ENCODE measurements at places on chromosomes 3 and 15.

DNA sequence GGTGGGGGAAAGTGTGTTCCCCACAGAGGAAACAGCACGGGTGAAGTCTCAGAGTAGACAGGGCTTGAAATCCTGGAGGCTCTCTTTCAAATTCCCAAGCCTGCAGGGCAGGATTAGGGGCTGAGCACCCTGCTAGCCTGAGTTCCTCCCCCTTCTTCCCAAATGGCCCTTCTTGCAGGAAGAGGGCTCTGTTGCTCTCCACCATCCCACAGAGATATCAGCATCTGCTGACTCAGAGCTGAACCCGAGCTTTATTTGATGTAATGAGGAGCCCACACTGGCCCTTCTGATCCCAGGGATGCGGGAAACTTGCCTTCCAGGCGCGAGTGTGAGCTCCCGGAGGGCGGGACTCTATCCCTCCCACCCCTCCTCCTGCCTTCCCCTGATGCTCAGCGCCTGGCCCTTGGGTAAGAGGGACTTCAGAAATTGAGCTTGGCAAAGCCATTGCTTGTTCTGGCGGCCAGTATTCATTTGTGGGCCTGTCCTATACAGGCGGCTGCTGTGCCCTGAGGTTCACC lies 1.4 kb upstream of the STRA6 start:
- DNase-seq = peak; percentile 64

DNA sequence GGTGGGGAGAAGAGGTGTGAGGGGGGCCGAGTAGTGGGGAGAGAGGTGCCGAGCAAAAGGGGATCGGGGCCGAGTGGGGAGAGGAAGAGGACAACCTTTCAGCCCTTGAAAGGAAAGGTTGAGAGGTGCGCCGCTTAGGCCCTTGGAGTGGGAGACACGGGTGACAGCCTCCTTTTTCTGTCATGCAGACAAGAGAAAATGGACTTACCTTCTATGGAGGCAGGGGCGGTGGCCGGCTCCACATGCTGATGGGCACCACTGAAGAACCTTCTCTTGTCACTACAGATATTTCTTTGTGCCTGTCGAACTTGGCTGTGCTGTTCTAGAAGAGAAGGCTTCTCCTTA lies 421 bp downstream of the KLHL18 start:
- DNase-seq = no peak

DNA sequence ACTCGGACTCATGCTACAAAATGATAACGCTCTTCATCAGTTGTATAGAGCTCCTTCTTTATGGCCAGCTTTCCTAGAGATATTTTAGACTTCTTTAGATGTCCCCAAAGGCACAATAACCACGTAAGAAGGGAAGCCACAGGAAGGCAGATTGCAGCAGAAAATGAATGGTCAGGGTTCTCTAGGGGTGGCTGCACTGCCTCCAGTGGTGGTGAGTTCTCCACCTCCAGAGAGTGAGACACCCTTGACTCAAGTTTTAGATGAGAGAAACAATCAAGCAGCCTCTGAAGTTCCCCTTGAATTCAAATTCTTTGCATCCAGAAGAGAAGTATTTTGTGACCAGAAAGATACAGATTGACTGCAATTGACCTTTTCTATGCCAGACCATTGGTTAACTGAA lies 191.5 kb downstream of the TP63 start:
- DNase-seq = no peak

- DNase-seq = no peak
These were observed 63.7 kb downstream of the PRICKLE2 start for GRCh38 chr3:64161481-64161952.

DNA sequence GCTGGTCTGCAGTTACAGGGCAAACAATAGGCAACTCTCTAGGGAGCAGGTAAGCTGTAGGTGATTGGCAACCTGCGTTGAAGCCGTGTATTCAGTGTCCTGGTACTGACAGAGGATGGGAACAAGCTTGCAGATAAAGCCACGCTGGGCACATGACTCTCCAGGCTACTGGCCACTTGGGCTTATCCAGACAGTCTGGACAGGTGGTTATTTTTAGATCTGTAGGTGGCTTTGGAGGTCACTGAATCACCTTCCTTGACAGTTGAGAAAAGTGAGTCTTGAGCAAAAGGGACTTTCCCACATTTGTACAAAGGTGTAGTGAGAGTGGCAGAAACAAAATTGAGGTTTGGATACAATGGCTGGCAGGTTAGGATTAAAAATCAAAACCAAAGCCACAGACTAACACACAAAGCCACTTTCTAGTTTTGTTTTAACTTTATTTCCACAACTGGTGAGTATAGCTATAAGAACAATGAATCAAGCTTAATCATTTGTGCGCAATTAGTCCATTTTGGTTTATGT lies 22.3 kb upstream of the IL1RAP start:
- no peak for DNase-seq

GRCh38 chr3:35639254-35640186 lies at the start of gene ARPP21:
Gene ARPP21 (plus strand): TSS chr3:35639525. CDS start chr3:35681752, 42,227 bp downstream.
- DNase-seq = peak; percentile 31

DNA sequence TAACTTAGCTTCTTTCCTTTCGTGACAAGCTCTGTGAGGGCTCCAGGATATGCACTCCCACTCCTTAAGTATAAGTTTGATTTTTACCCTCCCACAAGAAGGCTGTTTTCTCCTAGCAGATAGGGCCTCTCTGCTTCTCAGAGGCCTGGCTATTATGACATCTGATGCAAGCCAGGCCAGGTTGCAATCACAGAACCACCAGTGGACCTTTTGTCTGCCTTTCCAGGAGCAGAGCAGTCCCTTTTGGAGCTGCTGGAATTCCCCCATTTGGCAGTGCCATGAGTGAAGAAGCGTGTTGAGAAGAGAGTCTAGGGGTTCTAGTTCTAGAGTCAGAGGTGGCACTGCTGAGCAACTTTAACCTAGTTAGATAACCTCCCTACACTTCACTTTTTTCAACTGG lies 1004.3 kb upstream of the SEMA6D start:
- no peak for DNase-seq

DNA sequence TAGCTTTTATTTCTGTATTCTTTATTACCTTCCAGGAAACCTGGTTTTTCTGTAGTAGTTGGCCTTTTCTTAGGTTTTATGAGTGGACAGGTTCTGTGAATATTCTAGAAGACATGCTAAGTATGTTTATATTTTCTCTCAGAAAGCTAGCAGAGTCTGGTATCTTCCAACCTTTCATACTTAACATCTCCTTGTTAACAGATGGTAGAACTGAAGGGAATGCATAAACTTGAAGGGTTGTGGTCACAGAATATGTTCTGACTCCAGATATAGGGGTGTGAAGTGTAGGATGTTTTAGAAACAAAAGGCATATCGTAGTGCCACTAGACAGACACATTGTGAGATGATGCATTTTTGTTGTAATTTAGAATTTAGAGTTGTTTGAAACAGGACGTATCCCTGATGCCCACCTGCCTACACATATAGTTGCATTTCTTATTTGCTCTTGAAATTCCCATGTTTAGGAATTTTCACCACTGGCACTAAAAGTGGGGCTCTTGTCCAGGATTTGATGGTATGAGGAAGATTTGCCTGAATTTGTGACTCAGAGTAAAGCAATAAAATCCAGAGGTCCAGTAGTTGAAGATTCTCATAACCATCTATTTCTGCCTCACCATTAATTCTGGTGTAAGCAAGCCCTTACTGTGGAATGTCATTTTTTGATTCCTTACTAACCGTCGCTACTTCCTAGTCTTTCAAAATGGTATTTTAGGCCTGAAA lies 274.5 kb downstream of the FEZF2 start:
- no peak for DNase-seq

GRCh38 chr3:112734171-112734570 lies 93.2 kb upstream of the CCDC80 start:
- DNase-seq = no peak

- DNase-seq = no peak
These were observed 297.4 kb downstream of the PLCL2 start for GRCh38 chr3:17182166-17182565.

DNA sequence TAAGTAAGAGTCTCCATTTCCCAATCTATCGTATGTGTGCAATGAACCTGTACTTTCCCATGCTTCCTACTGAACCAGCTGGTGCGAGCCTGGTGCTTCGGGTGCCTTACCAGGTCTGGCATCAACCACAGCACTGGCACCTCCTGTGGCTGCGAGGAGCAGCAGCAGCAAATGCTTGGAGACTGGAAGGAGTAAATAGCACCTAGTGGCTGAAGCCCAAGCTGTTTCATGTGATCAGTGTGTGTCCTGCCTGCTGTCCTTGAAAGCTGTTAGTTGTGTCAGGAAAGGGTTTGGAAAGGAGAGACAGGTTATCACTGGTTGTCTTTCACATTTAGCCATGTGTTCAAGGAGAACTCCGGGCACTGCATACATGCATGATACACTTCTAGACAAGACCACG lies 31.8 kb downstream of the PCOLCE2 start:
- DNase-seq = peak; percentile 24

GRCh38 chr3:156978481-156978961 lies 152.4 kb downstream of the LEKR1 start:
- DNase-seq = no peak

- DNase-seq = peak; percentile 16
These were observed 68.9 kb downstream of the NPTN start for GRCh38 chr15:73564255-73564654.

GRCh38 chr3:70815817-70816216 lies 503.4 kb upstream of the MDFIC2 start:
- no peak for DNase-seq

- no peak for DNase-seq
These were observed 100.4 kb upstream of the TP63 start for GRCh38 chr3:189530822-189531221.

DNA sequence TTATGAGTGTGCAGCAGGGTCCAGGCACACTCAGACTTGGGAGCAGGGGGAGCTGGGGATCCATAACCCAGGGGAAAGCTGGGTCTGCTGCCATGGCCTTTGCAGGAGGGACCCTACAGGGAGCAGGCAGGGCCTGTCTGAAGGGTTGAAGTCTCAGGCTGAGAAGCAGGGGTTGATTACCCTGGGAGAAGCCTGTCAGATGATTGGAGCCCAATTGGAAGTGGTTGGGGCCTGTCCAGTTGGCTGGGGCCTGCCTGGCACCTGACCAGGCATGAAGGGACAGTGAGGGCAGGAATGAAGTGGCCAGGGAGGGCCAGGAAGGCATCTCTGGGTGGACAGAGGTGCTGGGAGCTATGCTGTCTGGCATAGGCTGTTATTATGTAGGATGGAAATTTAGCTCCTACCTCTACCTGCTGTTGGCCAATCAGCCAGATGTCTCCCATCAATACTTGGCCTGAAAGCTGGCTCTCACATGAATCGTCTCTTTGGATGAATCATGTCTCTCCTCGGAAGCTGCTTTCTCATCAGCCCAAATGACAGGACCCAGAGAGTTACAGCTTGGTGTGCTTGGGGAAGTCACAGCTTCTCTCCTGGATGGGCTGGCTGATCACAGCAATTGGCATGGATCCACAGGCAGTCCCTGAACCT lies 27.4 kb upstream of the SLCO2A1 start:
- no peak for DNase-seq

DNA sequence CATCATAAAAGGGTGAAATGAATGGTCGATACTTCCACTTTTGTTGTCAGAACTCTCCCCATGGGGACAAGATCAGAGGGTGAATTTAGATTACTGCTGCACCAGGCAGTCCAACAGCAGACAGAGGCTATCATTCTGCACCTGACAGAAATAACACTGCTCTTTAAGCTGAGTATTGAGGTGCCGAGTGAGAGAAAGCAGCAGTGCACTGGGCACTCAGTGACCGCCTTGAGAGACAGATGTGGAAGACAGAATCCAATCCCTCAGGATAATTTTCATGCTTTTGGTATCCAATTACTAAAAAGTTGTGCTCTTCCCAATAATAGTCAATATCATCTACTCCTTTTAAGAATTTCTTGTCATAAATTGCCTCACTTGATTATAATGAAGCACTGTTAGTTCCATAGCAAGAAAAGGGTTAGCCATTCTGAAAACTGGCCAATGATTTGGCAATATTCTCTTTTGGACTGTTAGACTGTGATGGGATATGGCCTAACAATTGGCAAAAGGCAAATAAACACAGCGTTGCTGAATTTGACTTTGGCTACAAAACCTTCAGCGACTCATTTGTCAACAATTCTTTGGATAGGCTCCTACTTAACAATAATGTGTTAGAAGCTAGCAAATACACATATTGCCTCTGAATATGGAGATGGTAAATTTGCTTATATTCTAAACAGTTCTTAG lies 5.5 kb downstream of the FGF7 start:
- DNase-seq = no peak

DNA sequence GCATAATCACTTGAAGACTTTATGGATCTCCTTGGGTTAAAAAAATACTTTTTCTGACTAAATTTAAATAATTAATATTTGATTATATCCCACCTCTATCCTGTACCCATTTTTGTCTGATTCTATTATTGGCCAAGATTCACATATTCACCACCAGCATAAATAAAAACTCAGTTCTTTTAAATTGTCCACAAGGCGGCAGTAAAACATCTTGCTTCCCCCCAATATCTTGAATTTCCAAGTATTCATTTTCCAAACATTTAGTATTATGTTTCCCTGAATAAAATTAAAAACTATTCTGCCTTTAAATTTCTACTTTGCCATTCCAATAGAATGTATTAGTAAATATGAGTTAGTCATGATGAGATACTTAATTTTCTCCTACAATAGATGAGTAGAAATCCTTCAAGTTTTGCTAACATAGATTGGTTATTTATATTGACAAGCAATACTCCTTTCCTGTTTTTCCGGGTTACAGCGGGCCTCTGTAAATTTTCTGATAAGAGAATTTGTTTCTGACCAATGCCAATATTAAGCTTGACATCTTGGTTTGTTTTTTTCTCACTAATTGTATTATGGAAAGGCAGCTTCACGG lies 218.7 kb upstream of the MDFIC2 start:
- DNase-seq = peak; percentile 52

DNA sequence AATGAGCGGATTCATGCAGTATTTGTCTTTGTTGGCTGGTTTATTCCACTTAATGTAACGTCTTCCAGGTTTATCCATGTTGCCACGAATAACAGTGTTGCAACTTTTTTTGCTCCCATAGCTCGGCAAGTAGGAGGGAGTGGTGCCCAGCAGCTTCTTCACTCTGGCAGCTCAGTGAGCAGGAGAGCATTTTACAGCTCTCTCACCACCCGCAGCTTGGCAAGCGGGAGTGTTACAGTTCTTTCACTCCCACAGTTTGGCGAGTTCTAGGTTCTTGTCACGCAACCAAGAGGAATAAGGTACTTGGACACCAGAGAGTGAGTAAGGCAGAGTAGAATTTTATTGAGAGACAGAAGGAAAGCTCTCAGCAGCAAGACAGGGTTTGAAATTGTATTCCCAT lies 935.2 kb downstream of the TBL1XR1 start:
- DNase-seq = no peak

- no peak for DNase-seq
These were observed 163.1 kb downstream of the CLSTN2 start for GRCh38 chr3:140097874-140098635.

DNA sequence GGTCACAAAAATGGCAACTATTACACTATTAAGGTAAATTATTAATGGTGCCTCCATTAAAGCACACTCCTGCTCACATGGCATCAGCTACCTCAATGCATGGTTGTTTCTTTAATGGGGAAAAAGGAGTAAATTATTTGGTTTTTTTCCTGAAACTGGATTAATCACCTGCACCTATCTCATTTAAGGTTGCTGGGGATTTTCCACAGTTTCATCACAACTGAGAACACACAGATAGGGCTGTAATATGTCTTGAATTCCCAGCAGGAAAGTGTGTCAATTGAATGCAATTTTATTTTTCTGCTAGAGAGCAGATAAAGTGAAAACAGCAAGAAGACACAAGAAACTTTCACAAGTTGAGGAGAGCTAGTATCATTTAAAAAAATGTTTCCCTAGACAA lies 36.4 kb downstream of the RFTN1 start:
- no peak for DNase-seq

Data from hepatocyte (in vitro differentiated cells).